ENCODE measurements at places on chromosomes 11 and 22.

GRCh38 chr11:67613313-67613959 is 6.7 kb downstream of the NDUFV1 start:
- no peak for DNase-seq

- no peak for DNase-seq
These were observed 1.6 kb downstream of the MRPL48 start for GRCh38 chr11:73789279-73789670.

- no peak for DNase-seq
These were observed 7.6 kb upstream of the MICAL2 start for GRCh38 chr11:12102588-12103410.

DNA sequence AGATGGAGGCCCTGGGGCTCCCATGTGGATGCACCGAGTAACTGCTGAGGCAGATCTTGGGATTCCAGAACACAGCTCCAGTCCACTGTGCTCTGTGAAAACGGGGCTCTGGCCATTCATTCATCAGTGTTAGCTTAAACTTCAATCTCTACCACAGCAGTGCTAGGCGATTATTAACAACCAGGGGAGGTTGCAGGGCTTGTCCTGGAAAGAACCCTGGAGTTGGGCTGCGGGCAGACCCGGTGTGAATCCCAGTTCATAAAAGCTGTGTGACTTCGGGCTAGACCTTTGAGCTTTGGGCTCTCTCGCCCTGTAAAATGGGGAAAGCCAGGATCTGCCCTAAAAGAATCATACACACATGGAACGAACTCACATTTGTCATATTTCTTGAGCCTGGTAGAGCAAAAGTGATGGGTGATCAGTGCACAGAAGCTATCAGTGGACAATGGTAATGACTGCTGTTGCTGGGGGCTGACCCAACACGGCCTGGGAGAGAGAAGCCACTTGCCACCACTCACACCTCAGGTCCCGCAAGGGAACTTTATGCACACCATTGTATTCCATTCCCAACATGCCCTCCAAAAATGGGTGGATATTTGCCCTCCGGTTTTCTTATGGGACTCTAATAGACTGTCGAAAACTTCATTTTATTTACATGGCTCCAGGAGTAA is 15.6 kb upstream of the CRYBB3 start:
- DNase-seq, result no peak

- no peak for DNase-seq
These were observed 1147.8 kb downstream of the JRKL start for GRCh38 chr11:97537407-97538150.

GRCh38 chr22:39360242-39360641 is 10.5 kb downstream of the SYNGR1 start:
- no peak for DNase-seq

Data from iris pigment epithelial cell (primary cell).